ENCODE measurements at places on chromosomes 11 and 22.

GRCh38 chr11:30270671-30271070, 39.9 kb downstream of the FSHB start:
- no peak for DNase-seq

GRCh38 chr11:114183044-114183511, 113.1 kb upstream of the NNMT start:
- DNase-seq, result peak; percentile 61

GRCh38 chr11:7511401-7511800, 2.4 kb upstream of the PPFIBP2 start:
- no peak for DNase-seq

DNA sequence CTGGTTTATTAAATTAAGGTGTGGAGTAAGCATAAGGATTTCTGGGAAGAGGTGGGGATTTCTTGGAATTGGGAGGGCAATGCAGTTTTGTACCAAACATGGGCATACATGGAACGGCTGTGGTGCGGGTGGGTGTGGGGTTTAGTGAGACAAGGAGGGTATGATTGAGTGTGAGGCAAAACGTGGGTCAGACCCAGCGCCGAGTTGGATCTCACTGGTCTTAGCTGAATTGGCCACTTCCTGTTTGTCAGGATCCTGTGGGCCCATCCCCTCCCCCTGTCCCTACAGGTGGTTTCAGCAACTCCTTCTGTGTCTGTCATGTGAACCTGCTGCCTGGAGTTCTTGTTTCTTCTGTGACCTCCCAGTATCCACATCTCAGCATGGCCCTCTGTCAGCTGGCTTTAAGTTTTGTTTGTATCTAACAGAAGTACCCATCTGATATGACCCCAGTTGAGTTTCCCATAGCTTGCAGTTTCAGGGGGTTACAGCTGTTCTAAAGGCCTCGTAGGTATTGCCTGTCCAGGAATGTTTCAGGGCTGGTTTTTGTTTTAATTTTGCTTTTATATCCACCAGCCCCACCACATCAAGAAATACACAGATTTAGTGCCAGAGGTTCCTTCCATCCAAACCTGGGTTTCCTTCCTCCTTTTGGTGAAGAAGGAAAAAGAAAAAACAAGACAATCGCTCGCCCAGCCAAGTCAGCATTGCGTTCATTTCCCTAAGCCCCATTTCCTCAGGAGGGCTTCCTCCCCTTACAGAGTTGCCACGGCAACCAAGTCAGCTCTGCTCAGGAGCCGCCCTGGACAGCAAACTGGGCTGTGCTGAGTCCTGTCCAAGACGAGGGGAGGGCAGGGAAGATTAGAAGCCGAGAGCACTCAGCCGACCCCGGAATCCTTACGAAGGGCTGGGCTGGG, 6.0 kb downstream of the APOL1 start:
- no peak for DNase-seq

DNA sequence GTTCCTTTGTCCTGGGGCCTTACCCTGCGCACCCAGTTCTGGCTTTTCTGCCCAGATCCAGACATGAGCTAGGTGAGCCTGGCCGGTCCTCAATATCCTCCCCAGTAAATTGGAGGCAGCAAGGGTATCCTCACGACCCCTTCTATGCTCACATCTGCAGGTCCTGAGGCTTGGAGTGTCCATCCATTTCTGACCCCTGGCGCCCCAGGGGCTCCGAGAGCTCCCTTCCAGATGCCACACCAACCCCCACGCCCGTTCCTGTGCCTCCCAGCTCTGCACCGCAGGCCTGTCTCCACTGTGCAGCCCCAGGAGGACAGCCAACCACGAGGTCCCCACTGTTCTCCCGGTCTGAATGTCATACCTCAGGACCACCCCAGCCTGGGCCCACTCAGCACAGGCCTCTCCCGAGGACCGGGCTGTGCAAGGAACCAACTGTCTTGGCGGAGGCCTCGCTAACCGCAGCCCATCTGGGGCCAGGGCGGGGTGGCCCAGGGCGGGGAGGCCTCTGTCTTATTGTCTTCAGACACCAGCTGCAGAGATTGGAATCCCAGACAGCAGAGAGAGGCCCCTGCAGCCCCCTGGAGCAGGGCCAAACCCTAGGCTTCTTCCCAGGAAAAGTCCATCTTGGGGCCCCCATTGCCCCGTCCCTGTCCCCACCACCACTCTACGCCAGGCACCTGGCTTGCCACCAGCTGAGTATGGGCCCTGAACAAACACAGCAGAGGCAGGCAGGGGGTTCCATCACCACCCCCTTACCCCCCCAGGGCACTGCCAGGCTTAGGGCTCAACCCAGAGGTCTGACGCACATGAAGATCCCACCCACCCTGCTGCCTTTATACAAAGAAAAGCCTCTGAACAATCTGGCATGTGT, 39.3 kb downstream of the ALX4 start:
- DNase-seq, result no peak

GRCh38 chr11:118214210-118214914, 10.4 kb downstream of the JAML start:
- no peak for DNase-seq

DNA sequence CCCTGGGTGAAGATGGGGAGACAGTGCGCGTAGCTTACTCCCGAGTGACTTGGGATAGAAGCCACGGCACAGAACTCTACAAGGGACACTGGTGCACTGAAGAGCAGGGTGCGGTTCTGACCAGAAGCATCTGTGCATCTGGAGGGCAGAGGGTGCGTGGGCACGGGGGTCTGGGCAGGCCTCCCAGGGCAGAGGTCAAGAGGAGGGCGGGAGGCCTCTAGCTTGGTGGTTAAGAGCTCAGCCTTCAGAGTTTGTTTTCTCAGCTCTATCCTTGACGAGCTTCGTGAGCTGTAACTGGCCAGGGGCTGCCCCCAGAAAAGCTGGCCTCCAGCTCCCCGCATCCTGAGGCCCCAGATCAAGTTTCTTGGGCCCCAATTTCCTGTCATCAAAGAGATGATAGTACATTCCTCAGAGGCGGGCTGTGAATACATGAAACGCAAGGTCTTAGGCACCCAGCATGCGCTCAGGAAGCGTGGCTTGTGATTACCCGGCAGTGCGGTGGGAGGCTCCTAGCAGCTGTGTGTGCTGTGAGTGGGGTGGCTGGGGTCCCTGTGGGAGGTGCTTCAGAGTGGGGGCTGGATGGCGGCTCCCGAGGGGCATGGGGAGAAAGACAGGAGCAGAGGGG, 6.0 kb upstream of the BID start:
- DNase-seq, result no peak

DNA sequence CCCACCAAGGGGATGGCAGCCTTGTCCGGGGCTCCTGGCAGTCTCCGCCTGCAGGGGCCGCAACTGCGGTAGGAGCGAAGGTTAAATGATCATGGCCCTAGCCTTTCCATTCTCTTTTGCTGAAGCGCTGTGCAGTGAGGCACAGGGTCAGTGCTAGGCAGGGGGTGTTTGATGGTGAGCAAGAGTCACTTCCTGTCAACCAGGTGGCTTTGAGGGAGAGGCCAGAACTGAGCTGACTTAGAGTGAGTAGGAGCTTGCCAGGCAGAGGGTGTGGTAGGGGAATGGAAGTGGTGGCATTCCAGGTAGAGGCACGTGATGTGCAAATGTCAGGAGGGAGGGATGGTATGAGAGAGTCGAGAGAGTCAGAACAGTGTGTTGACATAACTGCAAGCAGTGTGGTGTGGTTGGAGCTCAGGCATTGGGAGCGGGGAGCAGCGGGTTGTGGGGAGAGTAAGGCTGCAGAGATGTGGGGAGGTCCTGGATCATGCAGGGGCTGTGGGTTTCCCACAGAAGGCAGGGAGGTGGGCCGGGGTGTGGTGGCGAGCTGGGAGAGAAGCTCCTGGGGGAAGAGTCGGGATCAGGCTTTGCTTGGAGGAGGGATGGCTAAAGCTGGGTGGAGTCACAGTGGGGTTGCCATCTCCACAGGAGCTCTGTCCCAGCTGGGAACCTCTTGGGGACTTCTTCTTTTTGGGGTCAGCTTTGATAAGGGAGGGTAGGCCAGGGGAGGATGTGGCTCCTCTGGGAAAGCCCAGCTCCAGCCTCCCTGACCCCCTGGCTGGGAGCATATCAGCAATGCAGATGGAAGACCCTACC, 33.3 kb downstream of the AMPD3 start:
- DNase-seq, result no peak

DNA sequence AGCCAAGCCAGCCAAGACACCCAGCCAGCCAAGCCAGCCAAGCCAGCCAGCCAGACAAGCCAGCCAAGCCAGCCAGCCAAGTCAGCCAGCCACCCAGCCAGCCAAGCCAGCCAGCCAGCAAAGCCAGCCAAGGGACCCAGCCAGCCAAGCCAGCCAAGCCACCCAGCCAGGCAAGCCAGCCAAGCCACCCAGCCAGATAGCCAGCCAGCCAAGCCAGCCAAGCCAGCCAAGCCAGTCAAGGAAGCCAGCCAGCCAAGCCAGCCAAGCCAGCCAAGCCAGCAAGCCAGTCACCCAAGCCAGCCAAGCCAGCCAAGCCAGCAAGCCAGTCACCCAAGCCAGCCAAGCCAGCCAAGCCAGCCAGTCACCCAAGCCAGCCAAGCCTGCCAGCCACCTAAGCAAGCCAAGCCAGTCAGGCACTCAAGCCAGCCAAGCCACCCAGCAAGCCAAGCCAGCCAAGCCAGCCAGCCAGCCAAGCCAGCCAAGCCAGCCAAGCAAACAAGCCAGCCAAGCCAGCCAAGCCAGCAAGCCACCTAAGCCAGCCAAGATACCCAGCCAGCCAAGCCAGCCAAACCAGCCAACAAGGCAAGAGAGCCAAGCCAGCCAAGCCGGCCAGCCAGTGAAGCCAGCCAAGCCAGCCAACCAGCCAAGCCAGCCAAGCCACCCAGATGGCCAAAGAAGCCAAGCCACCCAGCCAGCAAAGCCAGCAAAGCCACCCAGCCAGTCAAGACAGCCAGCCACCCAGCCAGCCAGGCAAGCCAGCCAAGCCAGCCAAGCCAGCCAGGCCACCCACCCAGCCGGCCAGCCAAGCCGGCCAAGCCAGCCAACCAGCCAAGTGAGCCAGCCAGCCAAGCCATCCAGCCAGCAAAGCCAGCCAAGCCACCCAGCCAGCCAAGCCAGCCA, 33.3 kb downstream of the CCT8L2 start:
- no peak for DNase-seq

DNA sequence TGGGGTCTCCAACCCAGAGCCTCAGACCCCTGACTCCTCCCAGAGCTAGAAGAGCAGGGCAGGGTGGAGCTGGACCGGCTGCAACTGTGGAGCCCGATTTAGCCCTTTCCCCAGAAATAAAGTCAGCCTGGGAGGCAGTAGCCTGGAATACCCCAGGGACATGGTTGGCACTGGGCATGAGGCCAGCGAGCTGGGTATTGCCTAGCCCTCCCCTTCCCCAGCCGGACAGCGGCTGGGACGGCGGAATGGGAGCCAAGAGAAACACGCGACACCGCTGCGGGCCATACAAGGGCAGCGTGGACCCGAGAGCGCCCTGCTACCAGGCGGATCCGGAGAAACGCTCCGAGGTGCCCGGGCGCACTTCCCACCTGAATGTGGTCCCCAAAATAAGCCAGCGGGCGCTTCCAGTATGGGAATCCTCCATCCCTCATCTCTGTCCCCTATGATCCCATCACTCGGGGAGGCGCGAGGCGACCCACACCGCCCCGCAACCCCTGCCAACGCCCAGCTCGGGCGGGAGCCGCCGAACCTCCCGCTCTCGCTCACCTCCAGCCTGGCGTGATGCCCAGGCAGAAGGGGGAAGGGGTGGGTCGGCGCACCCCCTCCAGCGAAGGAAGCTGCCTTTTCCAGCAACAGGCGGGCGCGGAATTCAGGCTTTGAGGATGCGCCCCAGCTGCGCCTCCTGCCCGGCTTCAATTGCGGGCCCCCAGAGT, 758 bp downstream of the MCAM start:
- no peak for DNase-seq

DNA sequence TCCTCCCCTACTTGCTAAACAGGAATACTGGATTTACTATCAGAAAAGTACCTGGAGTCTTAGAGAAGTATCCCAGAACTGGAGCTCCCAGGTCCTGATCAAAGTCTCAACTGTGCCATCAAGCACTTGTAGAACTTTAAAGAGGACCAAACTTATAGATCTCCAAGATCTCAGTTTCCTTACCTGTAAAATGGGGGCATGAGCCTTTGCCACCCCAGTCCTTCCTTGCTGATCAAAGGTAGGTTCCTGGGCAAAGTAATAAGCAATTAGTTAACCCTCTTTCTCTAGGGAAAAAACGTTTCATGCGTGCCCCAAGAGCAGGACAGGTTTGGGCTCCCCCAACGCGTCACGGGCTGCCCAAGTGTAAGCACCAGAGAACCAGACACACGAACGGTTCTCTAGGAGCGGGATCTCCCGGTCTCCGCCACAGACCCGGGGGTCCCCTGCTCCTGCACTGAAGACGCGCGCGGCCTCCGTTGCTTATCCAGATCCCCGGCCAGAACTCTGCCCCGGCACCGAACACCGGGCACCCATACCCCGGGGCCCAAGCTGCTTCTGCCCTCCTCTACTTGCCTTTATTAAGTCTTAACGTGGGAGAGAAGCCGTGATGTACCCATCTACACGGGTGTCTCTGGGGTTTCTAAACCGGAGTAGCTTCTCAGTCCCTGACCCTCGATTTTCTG, 505 bp downstream of the ZNF214 start:
- no peak for DNase-seq

- no peak for DNase-seq
Measured at GRCh38 chr22:33035272-33035863, 22.8 kb downstream of the SYN3 start.

DNA sequence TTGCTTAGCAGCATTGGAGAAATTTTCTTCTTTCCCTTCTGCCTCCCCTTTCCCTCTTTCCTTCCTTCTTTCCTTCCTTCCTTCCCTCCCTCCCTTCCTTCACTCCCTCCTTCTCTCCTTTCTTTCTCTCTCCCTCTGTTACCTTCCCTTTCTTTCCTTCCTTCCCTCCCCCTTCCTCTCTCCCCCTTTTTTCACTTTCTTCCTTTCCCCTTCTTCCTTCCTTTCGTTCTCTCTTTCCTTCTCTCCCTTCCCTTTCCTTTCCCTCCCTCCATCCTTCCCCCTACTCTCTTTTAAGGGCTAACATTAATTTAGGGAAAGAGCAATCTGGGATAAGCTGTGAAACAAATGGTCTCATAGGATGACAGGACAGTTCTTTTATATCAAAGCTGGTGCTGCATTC, 34.1 kb downstream of the SLC5A1 start:
- no peak for DNase-seq

DNA sequence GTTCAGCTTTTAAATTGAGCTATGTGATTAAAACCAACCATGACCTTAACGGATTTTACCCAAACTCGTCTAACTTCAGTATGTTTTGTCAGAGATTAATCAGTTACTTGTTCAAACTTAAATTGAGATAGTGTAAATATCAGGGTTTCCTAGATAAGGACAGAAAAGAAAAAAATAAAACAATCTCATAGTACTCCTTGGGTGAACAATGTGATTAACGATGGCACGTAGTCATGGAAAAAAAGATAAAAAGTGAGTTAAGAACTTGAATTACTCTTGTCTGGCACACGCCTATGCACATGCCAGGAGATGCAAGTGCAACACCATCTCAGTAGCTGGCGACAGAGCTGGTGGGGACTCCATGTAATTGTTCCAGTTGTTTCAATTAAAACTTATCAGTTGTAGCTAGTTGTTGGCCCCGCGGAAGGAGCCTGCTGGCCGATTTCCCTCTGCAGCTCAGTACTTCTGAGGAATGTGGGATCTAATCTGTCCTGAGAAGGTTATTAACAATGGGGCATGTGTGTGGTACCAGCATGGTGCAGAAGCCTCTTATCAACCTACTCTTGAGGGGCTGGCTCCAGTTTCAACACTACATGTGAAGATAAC, 3.0 kb downstream of the RASSF10 start:
- no peak for DNase-seq

GRCh38 chr11:118200901-118201680, 23.7 kb downstream of the JAML start:
- no peak for DNase-seq
